ENCODE measurements at places on chromosomes 6 and 20.

GRCh38 chr6:3322366-3322890 lies 63.7 kb downstream of the PSMG4 start:
- DNase-seq = no peak

DNA sequence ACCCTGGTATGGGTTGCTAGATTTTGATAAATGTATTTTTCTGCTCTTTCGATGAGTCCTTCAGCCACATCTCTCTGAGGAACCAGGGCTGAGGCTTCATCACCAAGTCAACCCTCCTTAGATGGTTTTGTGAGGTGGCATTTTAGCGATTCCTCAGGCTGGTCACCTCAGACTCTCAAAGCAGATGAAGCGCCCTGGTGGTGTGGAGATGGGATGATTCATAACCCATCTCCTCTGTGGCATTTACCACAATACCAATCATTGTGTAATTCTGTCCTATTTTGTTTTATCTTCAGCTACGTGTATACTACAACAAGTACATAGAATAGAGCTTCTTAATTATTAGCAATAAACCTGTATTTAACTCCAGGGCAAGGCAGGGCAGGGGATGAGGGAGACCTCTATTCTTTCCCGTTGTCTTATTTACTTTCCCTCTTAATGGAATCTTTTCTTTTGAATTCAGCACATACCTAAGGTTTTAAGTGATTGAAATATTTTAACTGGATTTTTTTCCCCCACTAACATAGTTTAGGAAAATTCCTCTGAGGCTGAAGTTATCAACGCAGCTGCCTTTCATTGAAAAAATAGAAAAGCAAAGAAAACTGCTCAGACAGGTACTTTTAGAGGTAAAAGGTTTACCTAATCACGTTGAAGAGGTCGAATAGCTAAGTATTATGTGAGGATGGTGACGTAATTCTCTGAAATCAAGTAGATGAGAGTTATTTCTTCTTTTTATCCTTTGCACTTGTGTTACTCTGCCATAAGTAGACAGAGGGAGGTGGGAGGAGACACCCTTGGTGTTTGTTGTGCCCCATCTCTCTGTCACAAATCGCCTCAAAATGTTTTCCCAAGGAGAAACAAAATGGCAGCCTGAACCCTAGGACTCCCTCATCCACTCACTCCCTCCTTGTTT lies 57.4 kb upstream of the EDN3 start:
- no peak for DNase-seq

DNA sequence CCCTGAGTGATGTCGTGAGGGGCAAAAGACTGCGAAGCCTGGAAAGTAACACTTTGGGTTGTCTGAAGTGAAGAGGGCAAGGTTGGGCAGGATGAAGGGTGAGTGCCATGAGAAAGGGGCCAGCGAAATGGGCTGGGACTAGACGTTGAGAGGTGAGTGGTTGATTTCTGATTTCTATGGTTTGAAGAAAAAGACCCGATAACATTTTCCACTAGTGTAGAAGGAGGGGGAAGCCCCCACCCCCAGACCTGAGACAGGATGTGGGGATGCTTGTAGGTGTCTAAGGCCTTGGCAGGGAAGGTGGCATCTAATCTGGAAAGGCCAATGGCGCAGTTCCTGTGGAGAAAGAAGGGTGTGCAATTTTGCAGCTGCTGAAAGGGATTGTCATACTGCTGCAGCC lies 25.3 kb upstream of the KIF3B start:
- DNase-seq = no peak

DNA sequence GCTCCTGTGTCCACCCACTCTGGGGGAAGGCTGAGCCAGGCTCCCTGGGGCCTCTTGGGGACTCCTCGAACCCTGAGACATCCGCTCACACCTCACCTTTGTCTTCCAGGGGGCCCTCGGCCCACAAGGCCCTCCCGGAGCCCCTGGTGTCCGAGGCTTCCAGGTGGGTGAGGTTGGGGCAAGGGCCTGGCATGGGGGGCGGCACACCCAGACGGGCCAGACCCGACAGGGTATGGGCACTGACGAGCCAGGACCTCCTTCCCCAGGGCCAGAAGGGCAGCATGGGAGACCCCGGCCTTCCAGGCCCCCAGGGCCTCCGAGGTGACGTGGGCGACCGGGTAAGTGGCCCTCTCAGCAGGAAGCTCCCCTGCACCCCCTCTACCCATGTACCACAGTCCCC lies 13.4 kb downstream of the COL9A3 start:
- no peak for DNase-seq

DNA sequence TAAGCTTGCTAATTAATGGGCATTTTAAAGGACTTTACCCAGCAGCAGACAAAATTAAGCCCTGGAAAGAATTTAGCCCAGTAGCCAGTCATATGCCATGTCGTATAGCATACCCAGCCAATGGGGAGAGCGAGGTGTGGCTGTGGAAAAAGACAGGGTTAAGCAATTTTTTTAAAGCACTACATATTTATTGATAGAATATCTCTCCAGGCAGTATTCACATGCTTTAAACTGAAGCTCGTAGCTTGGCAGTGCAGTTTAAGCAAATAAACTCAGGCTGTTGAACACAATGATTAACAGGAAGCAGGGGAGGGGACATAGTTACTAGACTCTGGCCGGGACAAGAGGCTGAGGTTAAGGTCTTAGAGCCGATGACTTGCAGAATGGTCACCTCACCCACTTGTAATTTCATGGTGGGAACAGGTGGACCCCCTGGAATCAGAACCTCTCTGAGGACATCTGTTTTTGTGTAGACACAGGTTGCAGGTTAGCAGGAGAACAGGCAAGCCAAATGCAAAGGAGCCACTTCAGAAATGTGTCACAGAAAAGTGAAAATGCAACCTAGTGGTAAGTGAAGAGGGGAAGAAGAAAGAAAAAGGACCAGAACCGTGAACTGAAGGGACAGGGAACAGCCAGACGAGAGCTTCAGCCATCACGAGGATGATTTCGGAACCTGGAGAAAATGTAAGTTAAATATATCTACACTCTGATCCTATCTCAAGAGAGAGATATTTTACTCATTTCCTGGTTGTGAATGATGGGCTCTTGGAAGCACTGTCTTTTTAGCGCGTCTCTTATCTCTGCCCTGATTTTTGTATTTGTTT lies 7.2 kb downstream of the GCNT2 start:
- DNase-seq = peak; percentile 73

DNA sequence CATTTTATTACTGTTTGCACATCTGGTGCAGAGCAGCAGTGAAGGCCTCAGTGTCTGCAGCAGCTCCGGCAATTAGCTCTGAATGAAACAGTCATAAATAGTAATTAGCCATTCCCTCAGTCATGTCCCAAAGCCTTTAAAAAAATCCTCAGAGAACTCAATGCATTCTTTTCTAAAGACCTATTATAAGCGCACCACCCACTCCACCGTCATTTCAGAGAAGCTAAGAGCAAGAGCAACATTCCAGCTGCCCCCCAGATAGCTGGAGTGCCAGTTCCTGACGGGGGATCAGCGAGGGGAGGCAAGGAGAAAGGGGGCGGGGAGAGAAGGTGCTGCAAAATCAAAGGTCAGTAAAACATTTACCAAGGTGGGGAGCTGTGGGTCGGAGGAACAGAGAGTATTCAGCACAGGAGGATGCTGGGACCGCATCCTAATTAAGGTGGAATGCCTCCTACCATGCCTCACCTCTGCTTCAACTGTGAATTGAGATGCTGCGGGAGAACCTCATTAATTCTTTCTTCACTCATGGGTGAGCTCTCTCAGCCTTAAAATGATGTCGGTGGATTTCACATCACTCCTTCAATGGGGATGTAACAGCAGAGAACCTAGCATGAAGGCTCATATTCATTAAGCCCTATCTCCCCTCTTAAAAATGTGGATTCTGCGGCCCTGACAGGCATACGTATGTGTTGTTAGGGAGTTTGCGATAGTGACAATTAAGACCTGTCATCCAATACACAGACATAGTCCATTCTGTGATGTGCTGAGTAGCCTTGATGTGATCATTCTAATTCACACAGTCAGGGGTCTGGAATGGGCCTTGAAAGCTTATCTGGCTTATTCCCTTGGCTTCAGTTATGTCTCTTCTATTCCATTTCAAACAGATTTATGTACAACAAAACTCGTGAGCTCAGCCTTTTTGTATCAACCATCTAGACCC lies 469.5 kb upstream of the NRSN1 start:
- no peak for DNase-seq

DNA sequence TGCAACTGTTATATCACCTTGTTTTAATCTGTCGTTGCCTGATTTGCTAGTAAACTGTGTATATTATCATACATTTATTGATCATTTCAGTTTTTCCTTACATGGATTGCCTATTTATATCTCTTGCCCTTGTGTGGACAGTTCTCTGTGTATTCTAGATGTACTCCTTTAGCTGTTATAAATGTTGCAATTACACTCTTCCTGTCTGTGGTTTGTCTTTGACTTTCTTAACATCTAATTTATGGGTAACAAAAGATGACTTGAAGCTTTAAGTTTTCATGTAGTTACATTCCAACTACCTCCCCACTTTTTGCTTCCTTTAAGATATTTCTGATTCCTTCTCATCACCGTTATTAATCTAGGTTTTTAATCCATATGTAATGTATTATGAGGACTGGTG lies 22.6 kb downstream of the PLCB1 start:
- DNase-seq = no peak

DNA sequence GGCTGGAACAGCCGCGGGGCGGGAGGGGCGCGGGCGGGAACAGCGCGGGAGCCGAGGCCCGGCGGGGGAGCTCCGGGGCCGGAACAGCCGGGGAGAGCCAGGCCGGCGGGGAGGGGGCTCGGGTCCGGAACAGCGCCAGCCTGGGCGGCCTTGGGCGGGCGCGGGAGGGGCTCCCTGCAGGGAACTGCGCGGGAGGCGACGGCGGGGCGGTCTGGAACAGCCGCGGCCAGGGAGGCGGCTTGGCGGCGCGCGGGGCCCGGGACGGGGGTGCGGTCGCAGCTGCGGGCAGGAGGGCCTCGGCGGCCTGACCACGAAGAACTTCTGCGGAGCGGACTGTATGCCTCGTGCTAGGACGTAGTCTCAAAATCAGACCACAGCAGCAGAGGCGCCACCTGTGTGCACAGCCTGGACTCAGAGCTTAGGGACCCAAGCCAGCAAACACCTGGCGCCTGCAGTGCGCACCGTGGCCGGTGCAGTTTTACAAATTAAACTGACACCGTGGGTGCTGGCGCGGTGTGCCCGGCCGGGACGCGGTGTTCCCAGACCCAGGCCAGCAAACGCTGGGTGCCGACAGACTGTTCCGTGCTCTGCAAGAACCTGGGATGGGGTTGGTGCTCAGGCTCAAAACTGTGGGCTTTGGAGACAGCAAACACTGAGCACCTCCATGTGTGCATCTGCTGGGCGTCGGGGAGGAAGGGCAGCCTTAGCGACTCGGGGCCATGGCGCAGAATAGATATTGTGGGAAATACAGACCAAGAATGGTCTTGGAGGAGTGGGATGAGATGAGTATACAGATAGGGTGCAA lies 572 bp downstream of the ZNF341 start:
- peak; percentile 69 for DNase-seq

GRCh38 chr20:58150772-58151171 lies 77.7 kb downstream of the ANKRD60 start:
- no peak for DNase-seq

DNA sequence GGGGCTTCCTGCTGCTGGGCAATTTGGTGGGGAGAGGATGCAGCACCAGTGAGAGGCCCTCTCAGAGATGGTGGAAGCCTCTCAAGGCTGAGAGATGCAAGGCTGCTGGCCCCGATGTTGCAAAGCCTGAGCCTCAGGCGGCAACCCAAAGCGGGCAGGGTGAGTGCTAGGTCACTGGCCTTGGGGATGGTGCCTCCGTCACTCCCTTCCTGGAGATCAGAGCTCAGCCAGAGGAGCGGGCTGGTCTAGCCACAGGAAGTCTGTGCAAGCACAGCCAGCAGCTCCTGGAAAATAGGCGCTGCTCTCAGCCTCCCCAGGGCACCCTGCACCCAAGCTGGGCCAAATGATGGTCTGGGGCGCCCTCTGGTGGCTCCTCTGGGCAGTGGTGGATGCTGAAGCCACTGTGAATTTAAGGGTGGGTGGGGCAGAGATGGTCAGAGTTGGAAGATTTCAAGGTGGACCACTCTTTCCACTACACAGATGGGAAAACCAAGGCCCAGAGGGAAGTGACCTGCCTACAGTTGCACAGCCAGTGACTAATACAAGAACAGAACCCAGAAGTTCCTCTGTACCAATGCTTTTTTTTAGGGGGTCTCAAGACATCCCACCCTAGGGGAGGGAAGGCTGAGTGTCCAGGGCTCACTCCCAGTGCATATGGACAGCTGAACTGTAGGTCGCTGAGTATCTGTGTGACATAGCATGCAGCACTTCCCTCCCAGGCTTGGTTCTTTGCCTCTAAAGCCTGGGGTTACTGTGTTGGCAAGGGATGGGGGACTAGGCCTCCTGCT lies 20.8 kb downstream of the C20orf203 start:
- DNase-seq = peak; percentile 88

- peak; percentile 66 for DNase-seq
Measured at GRCh38 chr6:14499841-14500240, 382.3 kb downstream of the CD83 start.

DNA sequence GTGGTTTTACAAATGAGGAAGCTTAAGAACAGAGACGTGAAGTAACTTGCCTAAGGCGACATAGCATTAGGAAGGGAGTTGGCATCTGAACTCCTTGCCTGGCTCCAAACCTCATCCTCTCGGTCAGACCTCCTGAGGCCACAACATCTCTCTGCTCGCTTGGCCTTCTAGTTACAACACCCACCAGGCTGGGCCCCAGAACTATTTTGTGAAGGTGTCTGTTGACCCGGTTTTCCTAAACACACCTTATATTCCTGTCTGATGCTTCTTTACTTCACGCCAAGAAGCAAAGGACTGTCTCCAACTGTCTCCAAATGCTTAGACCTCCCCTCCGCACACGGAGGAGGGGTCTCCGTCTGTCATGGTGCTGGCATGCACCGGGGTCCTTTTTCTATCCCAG lies 326.6 kb downstream of the THBS2 start:
- no peak for DNase-seq

DNA sequence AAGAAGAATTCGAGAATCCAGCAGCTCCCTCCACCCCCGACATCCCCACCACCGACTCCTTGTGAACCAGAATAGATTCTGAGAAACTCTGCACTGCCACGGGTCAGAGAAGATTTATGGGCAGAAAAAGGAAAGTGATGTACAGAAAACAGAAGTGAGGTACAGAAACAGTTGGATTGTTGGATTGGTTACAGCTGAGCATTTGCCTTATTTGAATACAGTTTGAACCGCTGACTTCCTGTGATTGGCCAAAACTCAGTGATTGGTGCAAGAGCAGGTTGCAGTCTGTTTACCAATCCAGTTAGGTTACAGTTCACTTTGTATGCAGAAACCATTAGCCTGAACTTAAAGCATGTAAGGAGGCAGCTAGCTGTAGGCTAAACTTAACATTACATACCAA lies 131.2 kb upstream of the HDDC2 start:
- DNase-seq = no peak
